HCT116 (cell line): ENCODE measurements at places on chromosomes 5 and 9.
A peak's percentile ranks its signal among the peaks of the same experiment; 100 is the strongest.

- H3K27me3 ChIP-seq, result no peaks in the 10 kb centered on the region
- H3K4me3 ChIP-seq, result peak overlapping the region; percentile 5; the same call in 1 of the 2 replicates
- peaks cover 43% of the 10 kb centered on the region for H3K4me1 ChIP-seq
- H3K36me3 ChIP-seq, result no peaks in the 10 kb centered on the region
- peak overlapping the region; percentile 63 for H3K27ac ChIP-seq
- peak; percentile 70 for DNase-seq
Measured at GRCh38 chr5:177389241-177390169, 5.3 kb downstream of the SLC34A1 start.

DNA sequence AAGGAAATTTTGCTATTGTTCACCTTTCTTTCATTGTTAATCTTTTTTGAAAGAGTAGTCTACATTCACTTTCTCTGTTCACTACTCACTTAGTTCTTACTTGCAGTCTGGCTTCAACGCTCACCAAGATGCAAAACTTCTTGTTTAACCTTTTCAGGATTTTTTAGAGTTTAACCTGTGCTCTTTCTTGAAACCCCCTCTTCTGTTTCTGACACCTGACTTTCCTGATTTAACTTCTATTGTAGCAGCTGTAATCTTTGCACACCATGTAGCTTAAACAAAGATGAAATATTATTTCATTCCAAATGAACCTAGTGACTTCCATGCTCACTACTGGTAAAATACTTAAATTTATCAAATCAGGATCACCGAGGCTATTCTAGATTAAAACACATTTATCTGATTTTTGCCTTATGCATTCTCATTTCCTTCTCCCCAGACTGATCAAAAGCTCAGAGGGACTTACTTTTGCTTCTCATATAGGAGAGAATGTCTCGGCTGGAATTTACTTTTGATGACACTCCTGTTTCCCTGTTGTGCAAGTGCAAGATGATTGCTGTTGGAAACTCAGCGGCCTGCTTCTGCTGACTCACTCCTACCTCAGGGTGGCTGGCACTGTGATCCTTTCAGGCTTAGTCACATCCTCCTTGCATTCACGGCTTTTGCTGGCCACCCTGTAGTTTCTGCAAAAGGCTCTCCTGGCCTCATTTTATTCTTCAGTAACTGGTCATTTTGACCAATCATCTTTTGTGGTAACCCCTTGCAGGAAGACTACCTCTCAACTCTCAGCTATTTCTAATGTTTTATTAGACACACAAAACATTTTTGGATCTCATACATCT lies 109.3 kb upstream of the IFNE start:
- no peaks in the 10 kb centered on the region for H3K27me3 ChIP-seq
- peak overlapping the region; percentile 99 for H3K27ac ChIP-seq
- peaks cover 98% of the 10 kb centered on the region for H3K4me1 ChIP-seq

- no peak for DNase-seq
- H3K4me1 ChIP-seq, result no peaks in the 10 kb centered on the region
- H3K4me3 ChIP-seq, result no peak overlapping the region
- H3K27ac ChIP-seq, result no peak overlapping the region
Measured at GRCh38 chr5:170571281-170571731, 67.5 kb downstream of the KCNIP1 start.

- no peak overlapping the region for H3K27ac ChIP-seq
- no peaks in the 10 kb centered on the region for H3K27me3 ChIP-seq
- no peak overlapping the region for H3K4me3 ChIP-seq
- H3K4me1 ChIP-seq, result peaks cover 11% of the 10 kb centered on the region
Measured at GRCh38 chr9:76542360-76542759, 83.4 kb downstream of the GCNT1 start.

DNA sequence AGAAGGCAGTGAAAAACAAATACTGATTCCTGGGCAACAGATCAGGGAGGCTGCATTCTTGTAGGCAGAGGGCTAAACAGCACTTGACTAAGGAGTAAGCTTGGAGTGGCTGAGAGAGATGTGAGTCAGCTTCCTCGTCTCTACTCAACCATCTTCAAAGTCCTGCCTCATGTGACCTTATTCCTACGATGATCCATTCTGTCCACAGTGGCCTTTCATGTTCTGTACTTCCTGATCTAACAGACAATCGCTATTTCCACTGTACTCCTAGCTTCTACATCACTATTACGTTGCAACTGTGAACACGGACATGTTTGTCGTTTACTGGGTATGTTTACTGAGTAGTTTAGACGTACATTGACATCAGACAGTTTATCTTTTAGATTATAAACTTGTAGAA lies 365.4 kb downstream of the ARL15 start:
- H3K36me3 ChIP-seq, result no peaks in the 10 kb centered on the region
- H3K4me1 ChIP-seq, result no peaks in the 10 kb centered on the region
- no peak overlapping the region for H3K4me3 ChIP-seq
- DNase-seq, result no peak
- H3K27ac ChIP-seq, result no peak overlapping the region

DNA sequence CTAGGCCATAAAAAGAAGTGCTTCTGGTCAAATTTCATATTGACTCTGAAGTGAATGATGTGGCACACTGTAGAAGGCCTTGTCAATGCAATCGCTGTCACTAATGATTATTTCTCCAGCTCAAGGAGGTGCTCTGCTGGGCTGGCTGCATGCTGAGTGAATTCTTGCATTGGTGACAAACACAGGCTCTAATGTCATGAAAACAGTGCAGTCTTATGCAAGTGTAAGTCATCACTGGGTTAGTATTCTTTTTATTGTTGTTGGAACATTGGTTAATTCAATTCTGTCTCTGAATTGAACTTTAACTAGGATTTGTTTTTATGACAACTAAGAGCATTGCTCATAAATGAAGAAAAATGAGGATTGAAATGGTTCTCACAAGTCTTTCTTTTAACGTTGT lies 57.3 kb upstream of the CD180 start:
- no peaks in the 10 kb centered on the region for H3K36me3 ChIP-seq
- no peak overlapping the region for H3K4me3 ChIP-seq
- no peak overlapping the region for H3K27ac ChIP-seq
- DNase-seq, result no peak
- no peaks in the 10 kb centered on the region for H3K27me3 ChIP-seq

DNA sequence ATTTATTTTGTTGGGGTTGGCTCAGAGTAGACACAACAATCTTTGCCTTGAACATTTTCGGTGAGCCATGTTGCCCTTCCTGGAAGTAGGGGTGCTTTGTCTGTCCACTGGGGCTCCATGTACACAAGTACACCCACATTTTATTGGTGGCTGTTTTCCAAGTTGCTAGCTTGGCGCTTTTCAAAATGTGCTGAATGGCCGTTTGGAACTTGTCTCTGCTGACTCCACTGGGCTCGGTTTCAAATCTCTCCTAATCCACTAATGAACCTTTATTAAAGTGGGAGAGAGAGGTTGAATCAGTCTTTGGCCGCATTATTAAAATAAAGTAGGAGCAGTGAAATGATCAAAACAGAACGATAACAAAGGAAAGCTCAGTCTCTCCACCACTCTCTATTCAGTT lies 64.6 kb upstream of the TAF11L2 start:
- H3K4me3 ChIP-seq, result no peak overlapping the region
- H3K36me3 ChIP-seq, result no peaks in the 10 kb centered on the region
- H3K4me1 ChIP-seq, result no peaks in the 10 kb centered on the region
- H3K27me3 ChIP-seq, result no peaks in the 10 kb centered on the region
- H3K27ac ChIP-seq, result no peak overlapping the region
- DNase-seq, result no peak

DNA sequence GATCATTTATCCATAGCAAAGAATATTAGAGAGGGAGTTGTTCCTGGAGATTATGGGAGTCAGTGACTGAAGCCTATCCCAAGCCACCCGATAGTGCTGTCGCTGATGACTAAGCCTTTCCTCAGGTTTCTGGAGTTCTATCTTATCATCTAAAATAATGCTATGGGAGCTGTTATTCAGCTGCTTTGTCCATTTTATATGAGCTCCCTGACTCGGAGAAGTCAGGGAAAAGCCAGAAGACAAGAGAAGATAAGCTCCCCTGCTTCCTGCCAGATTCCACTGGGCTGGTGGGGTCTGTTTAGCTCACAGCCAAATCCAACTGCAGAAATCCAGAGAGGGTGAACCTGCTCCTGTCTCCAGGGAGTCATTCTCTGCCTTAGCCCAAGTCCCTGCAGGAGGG lies 148.2 kb downstream of the DROSHA start:
- no peak for DNase-seq
- H3K4me3 ChIP-seq, result no peak overlapping the region
- peaks cover 4% of the 10 kb centered on the region; the same call in 1 of the 2 replicates for H3K27me3 ChIP-seq
- no peak overlapping the region for H3K27ac ChIP-seq
- no peaks in the 10 kb centered on the region for H3K4me1 ChIP-seq

DNA sequence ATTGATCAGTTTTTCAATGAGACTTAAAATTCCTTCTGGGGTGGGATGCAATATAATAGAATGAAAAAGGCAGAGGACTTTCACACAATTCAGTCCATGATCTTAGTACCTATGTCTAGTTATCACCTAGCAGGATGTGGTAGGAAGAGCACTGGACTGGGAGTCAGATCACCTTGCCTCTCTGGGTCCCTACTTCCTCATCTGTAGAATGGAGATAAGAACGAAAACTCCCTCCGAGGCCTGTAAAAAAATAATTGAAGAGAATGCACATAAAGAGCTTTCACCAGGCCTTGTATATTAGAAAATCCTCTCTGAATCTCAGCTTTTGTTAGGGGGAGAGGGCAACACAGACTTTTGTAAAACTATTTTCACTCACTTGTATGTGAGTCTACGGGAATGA lies 681 bp upstream of the TMEFF1 start:
- no peak overlapping the region for H3K27ac ChIP-seq
- H3K4me1 ChIP-seq, result peaks cover 12% of the 10 kb centered on the region
- no peaks in the 10 kb centered on the region for H3K27me3 ChIP-seq
- DNase-seq, result no peak
- no peaks in the 10 kb centered on the region for H3K36me3 ChIP-seq

GRCh38 chr5:54249210-54250028 lies 61.0 kb downstream of the ARL15 start:
- H3K27me3 ChIP-seq, result no peaks in the 10 kb centered on the region
- no peak for DNase-seq
- no peak overlapping the region for H3K4me3 ChIP-seq
- H3K36me3 ChIP-seq, result no peaks in the 10 kb centered on the region

DNA sequence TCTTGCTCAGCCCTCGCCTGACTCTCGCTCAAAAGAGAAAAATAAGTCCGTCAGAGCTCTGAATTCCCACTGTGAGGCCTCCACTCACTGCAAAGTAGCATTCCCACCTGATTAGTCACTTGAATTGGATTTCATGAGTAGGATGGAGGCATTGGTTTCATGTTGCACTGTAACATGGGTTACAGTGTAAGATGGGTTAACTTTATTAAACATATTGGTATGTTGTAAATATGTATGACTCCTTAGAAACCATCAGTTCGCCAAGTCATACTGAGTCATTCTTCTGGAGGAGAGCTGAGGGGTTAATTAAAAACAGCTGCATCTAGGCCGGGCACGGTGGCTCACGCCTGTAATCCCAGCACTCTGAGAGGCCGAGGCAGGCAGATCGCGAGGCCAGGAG lies 93.8 kb upstream of the BNC2 start:
- peak; percentile 8 for DNase-seq
- no peak overlapping the region for H3K27ac ChIP-seq
- H3K4me3 ChIP-seq, result no peak overlapping the region

- H3K4me1 ChIP-seq, result peaks cover 8% of the 10 kb centered on the region
- H3K27me3 ChIP-seq, result no peaks in the 10 kb centered on the region
- no peaks in the 10 kb centered on the region for H3K36me3 ChIP-seq
- DNase-seq, result no peak
Measured at GRCh38 chr9:4079346-4079745, 220.5 kb downstream of the GLIS3 start.

GRCh38 chr5:6718161-6718681 lies 5.0 kb downstream of the TENT4A start:
- no peak overlapping the region for H3K4me3 ChIP-seq
- H3K36me3 ChIP-seq, result peaks cover 28% of the 10 kb centered on the region; the same call in 1 of the 2 replicates
- peaks cover 13% of the 10 kb centered on the region for H3K4me1 ChIP-seq
- DNase-seq, result no peak
- no peaks in the 10 kb centered on the region for H3K27me3 ChIP-seq
- H3K27ac ChIP-seq, result no peak overlapping the region

DNA sequence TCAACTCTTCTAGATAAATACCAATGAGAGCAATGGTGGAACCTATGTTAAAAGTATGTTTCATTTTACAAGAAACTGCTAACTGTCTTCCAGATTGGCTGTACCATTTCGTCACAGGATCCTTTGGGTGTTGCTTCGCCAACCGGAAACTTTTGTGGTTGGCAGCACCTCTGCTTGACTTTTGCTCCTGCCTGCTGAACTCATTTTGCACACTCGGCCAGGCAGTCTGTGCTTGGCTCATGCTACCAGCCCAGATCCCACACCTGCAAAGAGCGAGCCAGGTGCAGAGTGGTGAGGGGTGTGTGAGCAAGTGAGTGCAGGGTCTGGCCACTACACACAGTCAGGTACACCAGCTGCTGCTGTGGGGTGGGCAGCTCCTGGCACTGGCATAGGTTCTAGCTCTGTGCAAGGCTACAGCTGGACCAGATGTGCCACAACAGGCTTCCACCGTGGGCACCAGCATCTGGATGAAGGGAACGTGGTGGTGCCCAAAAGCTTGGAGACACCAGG lies 422.3 kb downstream of the PRR16 start:
- H3K27me3 ChIP-seq, result no peaks in the 10 kb centered on the region
- DNase-seq, result no peak
- H3K4me1 ChIP-seq, result no peaks in the 10 kb centered on the region
- no peak overlapping the region for H3K27ac ChIP-seq

DNA sequence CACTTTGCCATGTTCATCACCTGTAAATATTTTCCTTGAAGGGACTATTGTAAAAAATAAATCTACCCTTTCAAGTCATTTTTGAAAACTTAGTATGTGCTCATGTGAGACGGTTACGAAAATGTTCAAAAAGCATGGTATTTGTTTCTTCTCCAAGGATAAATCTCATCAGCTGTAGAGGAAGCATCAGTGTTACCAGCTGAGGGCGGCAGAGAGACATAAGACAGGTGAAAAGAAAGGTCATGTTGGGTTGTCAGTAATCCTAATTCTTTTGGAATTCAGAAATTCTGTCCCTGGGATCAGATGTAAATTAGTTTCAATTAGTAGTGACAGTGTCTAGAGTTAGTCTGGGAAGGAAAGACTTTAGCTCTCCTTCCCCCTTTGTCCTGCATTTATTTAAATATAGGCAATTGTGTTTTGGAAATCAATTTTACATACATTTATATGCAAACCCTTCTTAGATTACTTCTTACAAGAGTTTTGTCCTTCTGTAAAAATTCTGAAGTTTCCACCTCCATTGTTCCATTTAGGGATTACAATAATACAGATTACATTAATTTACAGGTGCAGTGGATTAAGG lies 791.9 kb upstream of the CDH6 start:
- no peaks in the 10 kb centered on the region for H3K27me3 ChIP-seq
- no peak overlapping the region for H3K4me3 ChIP-seq
- H3K27ac ChIP-seq, result no peak overlapping the region
- no peak for DNase-seq

DNA sequence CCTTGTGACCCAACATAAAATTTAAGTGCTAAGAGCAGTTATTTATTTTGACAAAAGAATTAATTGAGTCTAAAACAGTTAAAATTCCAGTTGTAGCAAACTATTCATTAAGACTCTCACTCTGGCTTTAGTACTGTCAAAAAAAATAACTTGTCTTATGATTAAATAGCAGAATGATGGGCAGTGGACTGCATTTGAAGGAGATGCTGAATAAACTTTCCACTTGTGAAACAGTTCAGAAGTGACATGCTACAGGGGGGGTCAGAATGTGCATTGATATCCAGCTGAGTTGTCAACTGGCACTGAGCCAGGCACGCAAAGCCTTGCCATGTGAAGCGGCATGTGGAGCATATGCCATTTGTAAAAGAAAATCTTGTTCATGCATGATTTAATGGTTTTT lies 76.0 kb downstream of the FCHO2 start:
- no peaks in the 10 kb centered on the region for H3K27me3 ChIP-seq
- no peaks in the 10 kb centered on the region for H3K36me3 ChIP-seq
- peaks cover 34% of the 10 kb centered on the region for H3K4me1 ChIP-seq
- peak overlapping the region; percentile 38; the same call in 1 of the 2 replicates for H3K27ac ChIP-seq

- H3K27ac ChIP-seq, result no peak overlapping the region
- no peaks in the 10 kb centered on the region for H3K36me3 ChIP-seq
- no peaks in the 10 kb centered on the region for H3K27me3 ChIP-seq
- no peaks in the 10 kb centered on the region for H3K4me1 ChIP-seq
Measured at GRCh38 chr9:105479846-105480245, 32.0 kb downstream of the FSD1L start.
